ENCODE measurements at places on chromosomes 16 and 17.

DNA sequence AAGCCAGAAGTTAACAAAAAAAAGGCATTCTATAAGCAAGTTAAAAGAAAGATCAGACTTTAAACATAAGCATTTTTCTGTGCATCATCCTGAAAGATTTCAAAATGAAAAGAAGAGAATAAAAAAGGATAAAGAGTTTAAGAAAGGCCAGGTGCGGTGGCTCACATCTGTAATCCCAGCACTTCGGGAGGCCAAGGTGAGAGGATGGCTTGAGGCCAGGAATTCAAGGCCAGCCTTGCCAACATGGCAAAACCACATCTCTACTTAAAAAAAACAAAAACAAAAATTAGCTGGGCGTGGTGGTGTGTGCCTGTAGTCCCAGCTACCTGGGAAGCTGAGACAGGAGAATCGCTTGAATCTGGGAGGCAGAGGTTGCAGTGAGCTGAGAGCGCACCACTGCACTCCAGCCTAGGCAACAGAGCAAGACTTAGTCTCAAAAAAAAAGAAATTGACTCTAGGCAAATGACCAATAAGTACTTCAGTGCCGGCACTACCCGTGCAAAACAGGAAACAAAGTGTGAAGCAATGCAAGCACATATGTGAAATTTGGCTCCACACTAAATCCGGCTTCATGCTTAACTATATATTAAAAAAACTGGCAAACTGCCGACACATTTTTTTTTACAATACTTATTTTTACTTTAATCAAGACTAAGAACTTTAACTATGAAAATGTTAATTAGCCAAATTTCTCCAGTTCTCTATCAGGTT is 83.2 kb upstream of the C17orf78 start:
- DNase-seq: no peak

- DNase-seq: no peak
Measured at GRCh38 chr17:39863244-39863917, 731 bp downstream of the IKZF3 start.

- DNase-seq: no peak
Measured at GRCh38 chr17:43601280-43602039, 55.3 kb upstream of the ETV4 start.

- no peak for DNase-seq
Measured at GRCh38 chr16:70388006-70388680, 41.4 kb downstream of the DDX19A start.

DNA sequence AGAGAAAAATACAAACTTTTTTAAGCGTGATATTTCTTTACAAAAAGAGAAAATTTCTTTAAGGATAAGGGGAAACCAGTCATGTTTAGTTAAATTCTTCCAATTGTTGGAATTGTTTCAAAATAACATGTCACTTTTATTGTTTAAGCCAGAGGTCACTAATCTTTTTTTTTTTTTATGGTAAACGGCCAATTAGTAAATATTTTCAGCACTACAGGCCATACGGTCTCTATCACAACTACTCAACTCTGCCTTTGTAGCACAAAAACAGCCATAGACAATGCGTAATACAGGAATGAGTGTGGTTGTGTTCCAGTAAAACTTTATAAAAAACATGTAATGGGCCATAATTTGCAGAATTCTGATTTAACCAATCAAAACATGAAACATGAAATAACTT is 401.4 kb downstream of the GRIN2A start:
- no peak for DNase-seq

DNA sequence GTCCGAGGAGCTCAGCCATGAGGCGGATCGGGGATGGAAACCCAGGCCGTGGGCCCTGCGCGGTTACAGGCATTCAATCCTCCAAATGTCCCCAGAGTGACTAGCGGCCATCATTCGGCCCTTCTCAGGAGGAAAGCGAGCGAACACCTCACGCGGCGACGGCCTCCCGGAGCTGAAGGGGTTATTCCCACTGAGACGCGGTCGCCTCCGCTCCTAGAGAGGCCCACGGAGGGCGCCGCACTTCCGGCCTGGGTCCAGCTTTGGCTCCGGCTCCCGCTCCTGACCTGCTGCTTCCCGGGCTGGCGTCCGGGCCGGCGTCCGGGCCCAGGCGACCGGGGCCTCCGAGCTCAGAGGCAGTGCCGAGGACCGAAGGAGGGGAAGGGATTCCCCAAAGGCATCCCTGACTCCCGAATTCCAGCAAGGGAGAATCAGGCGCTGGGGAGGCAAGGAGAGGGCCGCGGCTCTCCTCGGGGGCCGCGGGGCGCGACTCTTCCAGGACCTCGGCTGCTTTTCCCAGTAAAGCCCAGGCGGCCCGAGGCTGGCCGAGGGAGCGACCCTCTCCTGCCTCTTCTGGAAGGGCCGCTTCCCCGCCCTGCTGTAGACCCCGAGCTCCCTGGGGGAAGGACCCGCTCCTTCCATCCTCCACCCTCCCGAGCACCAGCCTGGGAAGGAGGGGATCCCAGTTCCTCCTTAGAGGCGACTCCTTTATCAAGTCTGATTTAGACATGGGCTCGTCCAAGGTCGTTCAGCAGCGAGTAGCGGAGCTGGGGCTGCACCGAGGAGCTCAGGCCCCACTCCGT is 18.6 kb upstream of the ZNF629 start:
- no peak for DNase-seq

DNA sequence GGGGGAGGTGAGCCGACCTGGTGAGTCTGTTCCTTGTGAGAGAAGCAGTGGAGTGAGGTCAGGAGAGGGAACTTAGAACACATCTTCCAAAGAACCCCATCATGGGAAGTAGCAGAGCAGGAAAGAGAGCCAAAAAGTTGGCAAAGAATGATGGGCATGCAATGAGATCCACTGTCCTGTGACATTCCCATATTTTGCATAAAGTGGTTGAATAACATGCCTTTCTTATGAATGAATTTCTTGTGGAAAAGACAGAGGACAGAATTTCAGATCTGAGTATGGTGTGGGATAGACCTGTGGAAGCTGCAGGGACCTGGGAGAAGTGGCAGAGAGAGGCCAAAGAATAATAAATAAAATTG is 41.3 kb downstream of the TMEM100 start:
- DNase-seq: no peak

DNA sequence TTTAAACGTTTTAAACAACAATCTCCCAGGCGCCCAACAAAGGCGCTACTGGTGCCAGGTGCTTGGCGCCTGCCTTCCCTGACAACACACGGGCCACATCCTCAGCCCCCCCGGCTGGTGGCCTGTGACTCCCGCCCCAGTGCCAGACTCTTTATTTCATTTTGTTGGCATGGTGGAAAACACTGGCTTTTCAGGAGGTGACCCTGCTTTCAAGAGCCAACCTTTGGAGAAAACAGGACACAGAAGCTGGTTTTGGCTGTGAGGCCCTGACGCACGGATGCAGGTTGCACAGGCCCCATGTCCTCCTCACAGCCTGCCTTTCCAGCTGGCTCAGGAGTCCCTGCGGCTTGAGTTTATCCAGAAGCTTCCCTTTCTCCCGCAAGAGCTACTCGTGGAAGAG is 100.0 kb downstream of the METRNL start:
- DNase-seq: no peak

DNA sequence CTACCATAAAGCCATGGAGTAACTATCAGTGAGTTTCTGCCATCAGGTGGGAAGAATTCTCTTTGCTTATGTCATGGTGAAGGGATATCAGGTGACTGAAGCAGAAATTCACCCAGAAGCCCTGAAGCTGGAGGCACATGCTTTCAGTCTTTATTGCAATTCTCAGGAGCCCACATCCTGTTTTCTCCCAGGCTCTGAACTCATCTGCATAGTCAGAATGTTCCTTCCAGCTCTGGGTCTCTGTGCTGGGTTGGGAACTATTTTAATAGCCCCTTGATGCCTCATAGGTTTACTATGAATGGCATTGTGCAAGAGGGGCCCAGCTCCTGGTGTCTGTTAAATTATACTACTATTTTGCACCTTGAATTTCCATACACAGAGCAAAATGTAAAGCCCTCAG is 198.4 kb upstream of the SOX9 start:
- no peak for DNase-seq

- DNase-seq: no peak
Measured at GRCh38 chr17:13525876-13526275, 75.9 kb downstream of the HS3ST3A1 start.

DNA sequence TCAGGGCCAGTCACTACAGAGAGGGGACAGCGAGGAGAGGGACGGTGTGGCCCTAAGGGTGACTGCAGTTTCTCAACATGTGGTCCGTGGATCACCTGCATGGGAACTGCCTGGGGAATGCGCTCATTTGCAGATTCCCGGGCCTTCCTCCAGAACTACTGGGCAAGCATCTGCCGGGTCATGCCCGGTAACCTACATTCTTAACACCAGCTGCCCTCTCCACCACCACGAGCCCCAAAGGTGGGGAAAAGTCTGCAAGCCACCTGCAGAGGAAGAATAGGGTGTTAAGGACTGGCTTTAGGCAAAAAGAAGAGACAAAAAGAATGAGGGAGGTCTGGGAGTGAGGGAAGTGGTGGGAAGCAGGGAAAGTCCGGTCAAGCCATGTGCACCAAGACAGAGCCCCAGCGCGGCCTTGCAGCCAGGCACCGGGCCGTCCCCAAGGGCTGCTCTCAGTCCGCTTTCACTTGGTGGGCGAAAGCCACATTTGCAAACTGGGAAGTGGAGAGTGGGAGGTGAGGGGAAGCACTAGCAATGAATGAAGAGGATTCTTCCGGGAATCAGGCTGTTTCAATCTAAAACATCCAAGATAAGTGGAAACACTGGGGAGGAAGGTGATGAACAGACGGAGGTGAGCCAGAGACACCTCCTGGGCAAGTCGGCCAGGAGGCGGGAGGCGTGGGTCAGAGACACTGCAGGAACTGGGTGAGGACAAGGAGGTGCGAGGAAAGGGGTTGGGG is 70.3 kb downstream of the N4BP1 start:
- DNase-seq: no peak

- DNase-seq: no peak
Measured at GRCh38 chr17:75326226-75326848, 37.1 kb upstream of the SLC25A19 start.

- no peak for DNase-seq
Measured at GRCh38 chr16:27482397-27483087, 67.2 kb downstream of the GTF3C1 start.

DNA sequence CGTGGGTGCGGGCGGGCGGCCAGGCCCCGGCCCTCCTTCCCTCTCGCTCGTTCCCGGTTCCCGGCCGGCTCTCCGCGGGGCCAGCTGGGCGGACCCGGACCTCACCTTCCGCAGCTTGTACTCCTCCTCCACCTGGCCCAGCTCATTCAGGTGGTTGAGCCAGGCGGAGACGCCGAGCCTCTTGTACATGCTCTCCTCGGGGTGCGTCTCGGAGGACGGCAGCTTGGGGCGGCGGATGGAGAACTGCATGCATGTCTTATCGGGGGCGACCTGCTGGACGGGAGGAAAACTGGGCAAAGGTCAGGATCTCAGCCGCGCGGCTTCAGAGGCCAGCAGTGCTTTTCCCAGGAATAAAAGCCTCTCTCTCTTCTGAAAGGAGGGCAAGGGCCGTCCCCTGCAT is 85.4 kb downstream of the TBC1D16 start:
- no peak for DNase-seq

DNA sequence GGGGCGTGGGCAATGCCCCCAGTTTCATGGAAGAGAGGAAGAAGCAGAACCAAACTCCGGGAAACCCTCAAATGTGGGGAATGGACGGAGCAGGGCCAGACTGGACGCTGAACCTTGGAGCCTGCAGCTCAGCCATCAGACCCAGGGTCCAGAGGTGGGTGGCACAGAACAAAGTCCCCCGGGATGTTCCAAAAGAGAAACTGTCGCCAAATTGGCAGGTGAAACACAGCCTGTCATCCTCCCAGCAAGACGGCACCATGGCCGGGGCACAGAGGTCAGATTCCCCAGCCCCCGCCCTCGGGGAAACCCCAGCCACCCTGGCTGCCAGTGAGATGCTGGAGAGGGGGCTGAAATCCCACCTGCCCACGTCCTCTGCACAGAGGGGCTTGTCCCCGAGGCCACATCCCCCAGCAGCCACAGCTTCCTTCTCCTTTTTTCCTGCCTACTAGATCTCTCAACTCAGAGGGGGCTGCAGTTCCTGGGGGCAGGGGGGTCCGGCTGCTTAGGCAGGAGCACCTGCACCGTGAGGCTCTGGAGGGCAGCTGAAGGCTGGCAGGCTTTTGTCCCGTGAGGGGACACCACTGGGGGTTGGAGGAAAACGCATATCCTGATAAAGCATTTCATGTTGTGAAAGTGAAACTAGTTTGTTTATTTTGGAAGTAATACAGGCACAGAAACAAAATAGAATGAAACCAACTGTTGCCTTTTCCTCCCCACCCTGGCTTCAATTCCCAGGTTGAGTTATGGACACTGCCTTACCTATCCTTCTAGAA is 1.2 kb upstream of the SECTM1 start:
- DNase-seq: no peak

- DNase-seq: no peak
Measured at GRCh38 chr16:27244363-27244755, 24.2 kb downstream of the NSMCE1 start.

- DNase-seq: no peak
Measured at GRCh38 chr16:87824991-87825841, 44.1 kb downstream of the SLC7A5 start.

GRCh38 chr17:66496306-66496705 is 193.9 kb downstream of the PRKCA start:
- DNase-seq: no peak

DNA sequence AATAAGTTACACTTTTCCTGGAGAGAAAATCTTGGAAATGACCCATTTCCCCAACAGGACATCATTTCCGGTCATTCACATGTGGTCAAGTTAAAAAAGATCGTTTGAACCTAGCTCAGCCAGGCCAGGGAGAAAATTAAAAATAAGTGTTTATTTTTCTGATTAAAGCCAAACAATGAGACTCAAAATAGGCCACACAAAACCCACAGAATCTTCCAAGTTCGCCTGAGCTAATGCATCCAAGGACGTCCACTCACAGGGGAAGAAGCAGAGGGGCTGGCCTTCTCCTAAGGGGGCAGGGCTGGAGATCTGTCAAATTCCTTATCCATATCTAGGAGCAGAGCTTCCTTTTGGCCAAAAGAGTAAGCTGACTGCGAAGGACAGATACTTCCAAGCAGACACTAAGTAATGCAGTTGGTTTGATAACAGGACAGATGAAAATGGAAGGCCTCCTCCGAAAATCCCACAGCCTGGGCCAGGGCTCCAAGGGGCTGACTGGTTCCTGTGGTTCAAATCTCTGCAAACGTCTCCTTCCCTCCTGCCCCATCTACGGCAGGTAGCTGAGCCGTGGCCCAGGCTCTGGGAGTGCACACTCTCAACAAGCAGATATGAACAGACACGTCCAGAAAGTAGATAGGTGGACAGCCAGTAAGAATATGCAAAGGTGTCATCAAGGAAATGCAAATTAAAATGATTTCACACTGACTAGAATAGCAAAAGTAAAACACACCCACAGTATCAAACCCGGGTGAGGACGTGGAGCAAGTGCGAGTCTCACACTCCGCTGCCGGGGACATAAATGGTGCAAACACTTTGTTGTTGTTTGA is 98.5 kb downstream of the MRM3 start:
- no peak for DNase-seq
